ENCODE measurements at places on chromosomes 2 and 18. TPM values are rescaled to one million over a fixed set of nuclear protein-coding genes. Genes with fewer than 3 reads are reported as not detected.

THOC1 gene
- total RNA-seq = 49.6 TPM

ZNF892 gene
- total RNA-seq = 21.2 TPM

C2orf42 gene
- 15.5 TPM for total RNA-seq

LHCGR gene
- total RNA-seq = 5.7 TPM

RIOK3 gene
- 57.9 TPM for total RNA-seq

All from tibial nerve (tissue), 4 donors.